Mesendoderm (in vitro differentiated cells): ENCODE measurements at places on chromosomes 6 and 20.

GRCh38 chr6:37019065-37019450 lies 13.6 kb downstream of the FGD2 start:
- DNase-seq: no peak

DNA sequence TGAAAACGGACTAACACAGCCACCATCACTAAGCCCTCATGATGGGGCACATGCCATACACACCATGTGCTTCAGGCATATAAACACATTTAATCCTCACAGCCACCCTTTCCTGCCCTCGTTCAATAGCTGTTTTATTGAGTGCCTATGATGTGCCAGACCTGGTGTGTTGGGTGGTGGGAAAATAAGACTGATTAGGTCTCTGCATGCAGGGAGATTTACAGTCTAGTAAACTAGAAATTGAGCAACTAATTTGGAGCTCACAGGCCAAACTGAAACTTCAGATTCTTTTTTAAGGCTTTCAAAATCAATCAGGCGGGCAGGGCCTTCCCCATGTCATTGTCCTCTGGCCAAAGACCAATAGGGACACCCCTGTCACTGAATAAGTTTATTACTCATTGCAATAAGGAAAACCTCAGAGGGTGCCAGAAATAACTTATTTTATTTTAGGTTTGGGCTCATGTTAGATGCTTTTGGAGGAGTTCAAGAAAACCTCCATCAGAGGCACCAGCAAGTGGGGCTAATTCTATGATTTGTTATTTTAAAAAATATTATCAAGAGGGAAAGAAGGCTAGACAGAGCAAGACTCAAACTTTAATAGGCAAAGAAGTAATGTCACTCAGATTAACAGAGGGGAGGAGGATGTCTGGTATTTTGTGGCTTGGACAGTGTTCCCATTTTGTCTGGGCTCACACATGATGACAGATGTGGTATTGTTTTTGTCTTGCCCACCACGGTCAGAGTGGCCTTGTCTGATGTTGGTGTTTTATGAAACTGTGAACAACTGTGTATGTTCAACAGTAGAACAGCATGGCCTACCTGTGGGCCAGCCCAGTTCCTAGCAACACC lies 12.0 kb downstream of the ZFP64 start:
- DNase-seq: no peak

- DNase-seq: no peak
These were observed 238.1 kb upstream of the HS3ST5 start for GRCh38 chr6:114580882-114581281.

- DNase-seq: no peak
These were observed 36.9 kb downstream of the B4GALT5 start for GRCh38 chr20:49676581-49677291.

DNA sequence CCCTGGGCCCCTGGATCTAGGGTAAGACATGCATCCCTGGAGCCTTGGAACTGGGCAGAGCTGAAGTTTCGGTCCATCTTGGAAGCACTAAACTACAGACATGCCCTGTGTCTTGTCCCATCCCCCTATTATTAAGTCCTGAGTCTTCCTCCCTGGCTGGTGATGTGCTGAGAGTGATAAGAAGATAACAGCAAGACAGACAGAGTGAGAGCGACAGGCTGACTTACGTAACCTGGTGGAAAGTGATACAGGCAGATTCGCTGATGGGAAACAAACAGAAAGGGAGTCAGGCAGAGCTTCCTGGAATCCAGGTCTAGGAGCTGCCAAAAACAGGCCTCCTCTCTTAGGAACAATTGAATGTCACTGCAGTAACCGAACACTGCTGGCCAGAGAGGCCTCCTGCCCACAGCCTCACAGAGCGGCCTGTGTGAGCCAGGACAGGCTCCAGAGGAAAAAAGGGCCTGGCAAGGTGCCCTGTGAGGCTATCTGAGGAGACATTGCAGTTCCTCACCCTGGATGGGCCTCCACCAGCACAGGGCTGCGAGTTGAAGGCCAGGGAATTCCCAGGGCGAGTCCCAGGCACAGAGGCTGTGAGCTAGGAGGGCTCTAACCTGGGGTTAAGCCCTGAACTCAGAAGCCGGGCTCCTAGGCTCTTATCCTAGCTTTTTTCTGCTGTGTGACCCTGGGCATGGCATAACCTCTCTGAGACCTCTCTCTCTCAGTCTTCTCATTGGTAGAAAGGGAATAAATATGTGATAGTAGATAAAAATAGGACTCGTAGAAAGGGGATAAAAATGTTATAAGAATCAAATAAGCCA lies 34.2 kb upstream of the B4GALT5 start:
- no peak for DNase-seq

- peak; percentile 28 for DNase-seq
These were observed 406.5 kb upstream of the GJE1 start for GRCh38 chr6:141726248-141726647.

GRCh38 chr20:24825591-24825990 lies 123.5 kb upstream of the CST7 start:
- DNase-seq: no peak

GRCh38 chr6:170130771-170131241 lies 160.1 kb downstream of the DLL1 start:
- no peak for DNase-seq
